GM23338 (cell line): ENCODE measurements at places on chromosomes 13 and 19. TPM values are rescaled to one million over a fixed set of nuclear protein-coding genes. Genes with fewer than 3 reads are reported as not detected.

- no peak overlapping the region for H3K4me3 ChIP-seq
- H3K4me1 ChIP-seq, result no peaks in the 10 kb centered on the region
- no peak overlapping the region for H3K27ac ChIP-seq
- H3K36me3 ChIP-seq, result no peaks in the 10 kb centered on the region
Measured at GRCh38 chr13:35765941-35766340, 289.5 kb upstream of the MAB21L1 start.

GRCh38 chr19:50705422-50706019 lies 14.1 kb downstream of the SHANK1 start:
- no peak overlapping the region for H3K4me3 ChIP-seq
- no peak overlapping the region for H3K27ac ChIP-seq
- peak; percentile 88 for DNase-seq
- H3K27me3 ChIP-seq, result 0 out of 2 replicates have a peak, but pooled peaks cover 6% of the 10 kb centered on the region
- 0 out of 2 replicates have a peak, but pooled peaks cover 2% of the 10 kb centered on the region for H3K4me1 ChIP-seq
- no peaks in the 10 kb centered on the region for H3K36me3 ChIP-seq

- no peaks in the 10 kb centered on the region; the same call in 1 of the 2 replicates for H3K4me1 ChIP-seq
- no peak overlapping the region for H3K4me3 ChIP-seq
- no peak for DNase-seq
- H3K27ac ChIP-seq, result no peak overlapping the region
Measured at GRCh38 chr13:27281420-27281819, 10.8 kb downstream of the RASL11A start.

GRCh38 chr13:42258747-42259146 lies 13.2 kb upstream of the AKAP11 start:
- H3K27ac ChIP-seq, result no peak overlapping the region
- no peak overlapping the region for H3K4me3 ChIP-seq
- H3K4me1 ChIP-seq, result no peaks in the 10 kb centered on the region; the same call in 1 of the 2 replicates
- no peaks in the 10 kb centered on the region for H3K36me3 ChIP-seq

- H3K36me3 ChIP-seq, result peaks cover 27% of the 10 kb centered on the region; the same call in 1 of the 2 replicates
- no peak for DNase-seq
- H3K27ac ChIP-seq, result no peak overlapping the region
- no peaks in the 10 kb centered on the region for H3K4me1 ChIP-seq
Measured at GRCh38 chr13:110156301-110157049, 150.5 kb downstream of the COL4A1 start.

The LENG1 gene
- total RNA-seq, result 4.7 TPM in 2 replicates

The ALG5 gene
- 15.6 and 18.2 TPM in 2 replicates for total RNA-seq

The DDX39A gene
- total RNA-seq, result 156 and 196 TPM in 2 replicates

DNA sequence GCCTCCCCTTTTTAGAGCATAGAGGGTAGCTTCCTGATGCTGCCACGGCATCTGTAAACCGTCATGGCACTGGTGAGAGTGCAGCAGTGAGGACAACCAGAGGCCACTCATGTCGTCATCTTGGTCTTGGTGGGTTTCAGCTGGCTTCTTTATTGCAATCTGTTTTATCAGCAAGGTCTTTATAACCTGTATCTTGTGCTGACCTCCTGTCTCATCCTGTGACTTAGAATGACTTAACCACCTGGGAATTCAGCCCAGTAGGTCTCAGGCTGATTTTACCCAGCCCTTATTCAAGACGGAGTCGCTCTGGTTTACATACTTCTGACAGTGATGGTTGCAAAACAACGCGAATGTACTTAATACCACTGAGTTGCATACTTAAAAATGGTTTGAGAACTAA lies 14.4 kb upstream of the FBN3 start:
- no peak for DNase-seq
- no peak overlapping the region; the same call in 1 of the 2 replicates for H3K4me3 ChIP-seq
- no peaks in the 10 kb centered on the region for H3K27me3 ChIP-seq

The ZNF229 gene
- 4.0 and 5.2 TPM in 2 replicates for total RNA-seq

GRCh38 chr13:66805657-66806056 lies 424.5 kb downstream of the PCDH9 start:
- no peaks in the 10 kb centered on the region for H3K27me3 ChIP-seq
- no peak overlapping the region for H3K27ac ChIP-seq
- no peak for DNase-seq
- H3K36me3 ChIP-seq, result no peaks in the 10 kb centered on the region
- H3K4me3 ChIP-seq, result no peak overlapping the region

The PPM1N gene
- 9.6 and 15.2 TPM in 2 replicates for total RNA-seq

DNA sequence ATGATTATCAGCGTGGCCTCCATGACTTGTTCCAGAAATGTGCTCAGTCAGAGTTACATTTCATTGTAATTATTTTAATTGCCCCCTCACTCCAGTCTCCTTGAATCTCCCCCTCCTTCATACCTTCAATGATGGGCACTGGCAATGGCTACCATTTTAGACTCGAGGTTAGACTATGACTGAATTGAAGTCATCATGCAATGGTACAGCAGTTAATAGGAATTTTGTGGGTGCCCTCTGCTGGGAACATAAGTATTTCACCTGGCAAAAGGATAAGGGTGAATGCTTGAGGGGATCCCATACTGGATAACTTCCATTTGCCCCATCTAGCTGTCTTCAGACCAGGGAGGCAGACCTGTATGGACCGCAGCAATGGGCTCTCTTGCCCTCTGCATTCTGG lies 32.2 kb upstream of the USP12 start:
- H3K27me3 ChIP-seq, result no peaks in the 10 kb centered on the region
- H3K4me1 ChIP-seq, result 0 out of 2 replicates have a peak, but pooled peaks cover 4% of the 10 kb centered on the region
- no peaks in the 10 kb centered on the region for H3K36me3 ChIP-seq
- no peak overlapping the region for H3K4me3 ChIP-seq

DNA sequence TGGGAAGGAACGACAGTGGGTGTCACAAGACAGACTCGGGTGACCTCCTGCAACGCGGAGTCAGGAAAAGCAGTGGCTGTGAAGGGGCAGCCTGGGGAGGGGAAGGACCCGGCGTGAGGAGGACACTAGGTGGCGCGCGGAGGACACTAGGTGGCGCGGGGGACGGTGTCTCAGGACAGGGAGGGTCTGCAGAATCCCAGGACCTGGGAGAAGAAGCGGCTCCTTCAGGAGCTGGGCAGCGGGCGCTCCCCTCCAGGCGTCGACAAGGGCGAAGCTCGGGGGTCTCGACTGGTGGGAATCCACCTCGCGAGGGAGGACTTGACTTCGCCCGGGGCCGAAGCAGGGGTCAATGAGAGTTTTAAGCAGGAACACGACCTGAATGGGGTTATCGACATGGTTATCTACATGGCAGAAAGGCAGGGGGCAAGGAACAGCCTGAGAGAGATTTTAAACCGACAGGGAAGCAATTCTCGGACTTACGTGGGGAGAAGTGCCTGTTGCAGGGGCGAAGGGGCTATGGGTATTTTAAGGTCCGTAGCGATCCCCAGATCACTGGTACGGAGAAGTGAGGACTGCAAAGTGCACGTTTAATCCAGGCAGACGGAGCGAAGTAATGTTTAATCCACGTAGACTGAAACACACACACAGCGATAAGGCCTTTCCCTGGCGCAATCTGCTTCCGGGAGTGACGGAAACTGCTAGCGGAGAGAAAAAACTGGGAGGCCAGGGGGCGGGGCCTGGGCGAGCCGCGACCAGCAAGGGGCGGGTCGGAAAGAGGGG lies at the start of gene ZNF616:
Gene ZNF616, minus strand, starts transcription at position 687 of the 780 bp plus-strand sequence. CDS start 9,426 bp downstream, outside the sequence.
- peak; percentile 96 for DNase-seq
- H3K27me3 ChIP-seq, result no peaks in the 10 kb centered on the region
- no peaks in the 10 kb centered on the region for H3K36me3 ChIP-seq
- peak within 1 kb of the TSS; percentile 96 for H3K27ac ChIP-seq
- H3K4me3 ChIP-seq, result peak within 1 kb of the TSS; percentile 88

DNA sequence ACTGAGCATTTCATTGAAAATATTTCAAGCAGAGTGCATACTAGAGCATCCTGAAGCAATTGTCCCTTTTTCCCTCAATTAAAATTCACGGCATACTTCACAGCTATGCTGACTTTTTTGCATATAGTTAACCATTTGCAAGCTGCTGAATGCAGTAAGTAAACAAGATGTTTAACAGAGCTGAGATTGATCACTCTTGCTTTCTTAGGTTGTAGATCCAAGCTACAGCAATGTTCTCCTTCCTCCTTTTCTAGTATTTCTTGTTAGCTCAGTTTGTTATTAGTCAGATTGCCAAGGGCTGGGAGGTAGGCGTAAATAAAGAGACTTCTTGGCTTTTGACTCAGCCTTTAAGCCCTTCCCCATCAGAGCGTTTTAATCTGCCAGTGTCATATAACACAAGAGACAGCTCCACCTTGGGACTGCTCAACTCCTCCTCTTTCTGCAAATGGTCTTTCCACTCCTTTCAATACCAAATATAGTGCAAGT lies at the start of gene SLITRK6:
Gene SLITRK6, minus strand, starts transcription at position 323 of the 486 bp plus-strand sequence. CDS start 2,911 bp downstream, outside the sequence.
- no peaks in the 10 kb centered on the region for H3K36me3 ChIP-seq
- no peaks in the 10 kb centered on the region for H3K27me3 ChIP-seq
- H3K4me3 ChIP-seq, result no peak within 1 kb of the TSS
- peaks cover 25% of the 10 kb centered on the region for H3K4me1 ChIP-seq

DNA sequence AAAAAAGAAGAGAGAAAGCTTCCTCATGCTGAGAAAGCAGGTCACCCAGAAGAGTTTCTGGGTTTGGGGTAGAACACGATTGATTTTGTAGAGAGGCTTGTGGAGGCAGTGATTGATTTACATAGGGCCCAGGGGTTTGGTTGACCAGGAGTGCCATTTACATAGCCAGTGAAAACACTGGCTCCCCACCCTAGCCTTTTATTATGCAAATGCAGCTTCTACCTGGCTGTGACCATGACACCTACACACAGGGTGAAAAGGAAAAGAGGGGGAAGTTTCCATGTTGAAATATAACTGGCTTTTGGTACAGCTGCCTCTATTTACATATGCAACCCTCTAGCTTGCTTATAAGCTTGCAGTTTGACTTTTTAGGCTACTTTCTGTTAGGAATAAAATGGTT lies 62.0 kb downstream of the ZNF100 start:
- H3K4me3 ChIP-seq, result peak overlapping the region; percentile 39
- H3K27ac ChIP-seq, result peak overlapping the region; percentile 96
- peaks cover 23% of the 10 kb centered on the region for H3K4me1 ChIP-seq
- DNase-seq, result peak; percentile 91
- H3K27me3 ChIP-seq, result no peaks in the 10 kb centered on the region

The RTBDN gene
- 3.3 and 4.1 TPM in 2 replicates for total RNA-seq

DNA sequence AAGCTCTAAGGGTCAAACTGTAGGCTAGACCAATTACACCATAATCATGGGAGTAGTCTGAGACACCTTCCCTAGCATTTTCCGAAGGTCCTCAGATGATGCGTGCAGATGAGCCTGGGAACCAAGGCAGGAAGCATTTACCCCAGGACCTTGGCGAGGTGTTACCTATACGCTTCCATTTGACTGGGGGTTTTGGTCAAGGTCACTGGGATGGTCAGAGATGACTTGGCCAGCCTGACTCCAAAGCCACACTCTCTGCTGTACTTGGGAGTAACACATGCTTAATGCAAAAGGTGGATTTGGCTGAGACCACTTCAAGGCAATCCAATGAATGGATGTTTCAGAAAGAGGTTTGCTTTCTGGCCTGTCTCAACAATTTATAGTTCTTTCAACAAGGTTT lies 98.9 kb upstream of the IRS2 start:
- no peak for DNase-seq
- H3K27me3 ChIP-seq, result no peaks in the 10 kb centered on the region
- H3K4me1 ChIP-seq, result no peaks in the 10 kb centered on the region

The ADGRE3 gene
- total RNA-seq, result not detected in 2 replicates

DNA sequence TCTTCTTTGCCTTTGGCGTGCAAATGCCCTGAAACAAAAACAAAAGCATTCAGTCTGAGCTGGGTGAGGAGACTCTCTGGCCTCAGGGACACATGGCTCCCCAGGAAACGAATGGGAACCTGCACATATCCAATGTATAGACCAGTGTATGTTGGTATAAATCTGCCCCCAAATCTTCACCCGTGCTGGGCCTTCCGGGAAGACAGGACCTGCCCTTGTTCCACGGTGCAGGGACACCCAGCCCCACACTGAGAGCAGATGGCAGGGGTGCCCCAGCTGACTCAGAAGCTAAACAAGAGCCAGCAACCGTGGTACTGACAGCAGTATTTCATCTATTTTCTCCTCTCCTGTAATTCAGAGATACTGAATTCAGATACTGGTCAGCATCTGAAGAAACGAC lies 42.4 kb downstream of the CARS2 start:
- H3K27me3 ChIP-seq, result no peaks in the 10 kb centered on the region
- DNase-seq, result no peak
- no peak overlapping the region for H3K27ac ChIP-seq
- H3K4me1 ChIP-seq, result no peaks in the 10 kb centered on the region
- H3K36me3 ChIP-seq, result peaks cover 26% of the 10 kb centered on the region
- no peak overlapping the region for H3K4me3 ChIP-seq

DNA sequence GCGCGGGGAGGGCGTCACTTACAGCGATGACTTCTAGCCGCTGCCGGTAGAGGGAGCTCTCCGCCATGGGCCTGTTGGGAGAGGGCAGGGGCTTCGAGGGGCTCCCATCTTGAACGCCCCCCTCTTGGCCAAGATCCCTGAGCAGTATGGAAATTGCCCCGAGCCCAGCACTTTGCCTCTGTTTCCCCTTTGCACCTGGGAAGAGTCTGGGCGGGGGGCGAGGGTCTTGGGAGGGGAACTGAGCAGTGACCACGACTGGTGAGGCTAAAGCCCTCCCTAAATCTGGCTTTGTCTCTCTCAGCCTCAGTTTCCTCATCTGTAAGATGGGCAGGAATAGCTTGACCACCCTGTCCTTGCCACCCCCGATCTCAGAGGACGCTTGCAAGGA lies 2.8 kb downstream of the PALM3 start:
- H3K27ac ChIP-seq, result no peak overlapping the region
- peak overlapping the region; percentile 74; the same call in 1 of the 2 replicates for H3K4me3 ChIP-seq
- H3K4me1 ChIP-seq, result peaks cover 8% of the 10 kb centered on the region; the same call in 1 of the 2 replicates
- peak; percentile 83 for DNase-seq
- no peaks in the 10 kb centered on the region for H3K36me3 ChIP-seq

GRCh38 chr13:105764486-105764885 lies 771.0 kb downstream of the EFNB2 start:
- no peaks in the 10 kb centered on the region for H3K4me1 ChIP-seq
- H3K27me3 ChIP-seq, result no peaks in the 10 kb centered on the region
- DNase-seq, result no peak
- no peak overlapping the region for H3K27ac ChIP-seq

The NDUFA7 gene
- total RNA-seq, result 35.1 and 38.3 TPM in 2 replicates

DNA sequence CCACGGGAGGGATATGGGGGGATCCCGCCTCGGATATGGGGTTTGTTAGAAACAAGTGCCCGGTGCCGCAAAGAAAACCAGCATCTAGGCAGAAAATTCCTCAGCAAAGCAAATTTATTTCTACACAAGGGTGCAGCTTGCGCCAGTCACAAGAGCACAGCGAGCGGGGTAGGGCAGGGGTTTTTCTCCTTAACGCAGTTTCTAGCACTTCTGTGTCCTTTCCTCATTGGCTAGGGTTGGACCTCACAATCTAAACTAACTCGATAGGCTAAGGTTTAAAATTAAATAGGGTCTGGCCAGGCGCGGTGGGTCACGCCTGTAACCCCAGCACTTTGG lies 595 bp downstream of the ZNF440 start:
- peak overlapping the region; percentile 79 for H3K4me3 ChIP-seq
- H3K4me1 ChIP-seq, result peaks cover 4% of the 10 kb centered on the region; the same call in 1 of the 2 replicates
- H3K27ac ChIP-seq, result no peak overlapping the region
- no peaks in the 10 kb centered on the region for H3K36me3 ChIP-seq

DNA sequence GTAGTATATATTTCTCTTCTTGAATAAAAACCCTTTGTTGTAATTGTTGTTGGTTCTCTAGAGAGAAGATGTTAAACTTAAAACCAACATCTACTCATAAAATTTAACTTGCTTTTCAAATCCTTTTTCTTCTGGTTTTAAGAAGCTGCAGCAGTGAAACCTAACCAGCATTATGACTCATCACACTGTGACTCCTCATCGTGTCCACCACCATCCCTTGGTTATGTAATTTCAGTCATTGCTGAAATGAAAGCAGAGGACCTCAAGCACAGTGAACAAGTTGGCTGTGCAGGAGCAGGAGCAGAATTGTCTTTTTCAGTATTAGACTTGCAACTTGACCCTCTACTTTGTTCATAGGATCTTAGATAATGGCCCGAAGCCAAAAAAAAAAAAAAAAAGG lies 64.9 kb upstream of the HTR2A start:
- no peak for DNase-seq
- H3K27me3 ChIP-seq, result no peaks in the 10 kb centered on the region
- no peak overlapping the region for H3K27ac ChIP-seq
- no peak overlapping the region for H3K4me3 ChIP-seq
- no peaks in the 10 kb centered on the region for H3K36me3 ChIP-seq
